ENCODE measurements at places on chromosomes 6 and 20.
A peak's percentile ranks its signal among the peaks of the same experiment; 100 is the strongest.

- peak; percentile 66 for DNase-seq
Observed at GRCh38 chr6:159831373-159831679, 31.2 kb downstream of the PNLDC1 start.

- no peak for DNase-seq
Observed at GRCh38 chr20:6108330-6108729, 14.5 kb downstream of the FERMT1 start.

GRCh38 chr6:50128420-50129005 is 78.8 kb upstream of the DEFB112 start:
- peak; percentile 17 for DNase-seq

DNA sequence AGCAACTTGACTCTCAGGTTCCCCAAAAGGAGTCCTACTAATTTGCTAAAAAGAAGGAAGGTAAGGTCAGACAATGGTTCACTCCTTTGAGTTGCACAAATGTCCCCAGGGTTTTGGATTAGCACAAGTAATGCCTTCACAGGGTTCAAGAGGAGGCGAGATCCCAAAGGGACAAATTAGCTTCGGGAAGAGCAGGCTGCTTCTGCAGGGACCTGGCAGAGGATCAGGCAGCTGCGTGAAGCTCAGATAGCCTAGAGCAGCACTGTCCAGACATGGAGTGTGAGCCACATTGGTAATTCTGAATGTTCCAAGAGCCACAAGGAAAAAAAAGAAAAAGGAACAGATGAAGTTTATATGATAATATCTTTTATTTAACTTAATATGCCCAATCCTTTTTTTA is 115.4 kb downstream of the CFAP61 start:
- DNase-seq: no peak

DNA sequence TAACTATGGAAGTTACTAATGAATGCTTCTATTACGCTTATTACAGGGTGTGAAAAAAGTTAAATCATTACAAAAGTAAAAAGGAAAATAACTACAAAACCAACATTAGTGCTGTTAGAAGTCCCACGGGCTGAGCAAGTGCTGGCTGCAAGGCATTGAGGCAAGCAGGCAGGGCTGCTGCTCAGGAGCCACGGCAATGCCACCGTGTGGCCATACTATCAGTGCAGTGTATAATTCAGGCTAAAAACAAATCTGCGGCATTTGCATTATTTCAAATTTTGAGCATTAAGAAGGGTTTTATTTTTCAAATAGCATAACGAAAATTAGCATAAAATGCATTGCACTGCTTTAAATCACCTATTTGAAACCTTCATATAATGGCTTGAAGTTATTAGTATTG is 17.1 kb downstream of the IFNGR1 start:
- no peak for DNase-seq

- DNase-seq: peak; percentile 42
Observed at GRCh38 chr20:2800521-2801285, at the start of gene CPXM1. TSS of gene CPXM1 (minus strand) at chr20:2800627. CDS start at chr20:2800572, 55 bp downstream.

GRCh38 chr20:21821358-21821757 is 115.9 kb downstream of the PAX1 start:
- DNase-seq: no peak
